ENCODE measurements at places on chromosomes 3 and 15.
A peak's percentile ranks its signal among the peaks of the same experiment; 100 is the strongest.

GRCh38 chr3:150639262-150639661, 36.1 kb downstream of the SELENOT start:
- DNase-seq = no peak

DNA sequence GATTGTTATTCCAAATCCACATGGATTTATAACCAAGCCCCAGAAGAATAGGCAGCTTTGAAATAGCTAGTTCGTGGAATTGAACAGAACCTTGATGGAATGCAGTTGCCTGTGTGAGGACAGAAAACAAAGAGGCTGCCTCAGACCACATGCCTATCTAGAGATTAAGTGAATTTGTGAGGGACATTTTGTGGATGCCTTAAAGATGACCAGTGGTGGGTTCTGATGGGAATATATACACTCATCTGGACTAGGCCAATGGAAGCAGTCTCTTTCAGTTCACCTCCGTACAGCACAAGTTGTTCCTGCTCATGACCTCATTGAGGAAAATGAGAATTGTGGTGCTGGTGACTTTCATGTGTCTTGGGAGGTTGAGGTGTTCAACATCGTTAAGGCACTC, 63.2 kb upstream of the PYDC2 start:
- no peak for DNase-seq

DNA sequence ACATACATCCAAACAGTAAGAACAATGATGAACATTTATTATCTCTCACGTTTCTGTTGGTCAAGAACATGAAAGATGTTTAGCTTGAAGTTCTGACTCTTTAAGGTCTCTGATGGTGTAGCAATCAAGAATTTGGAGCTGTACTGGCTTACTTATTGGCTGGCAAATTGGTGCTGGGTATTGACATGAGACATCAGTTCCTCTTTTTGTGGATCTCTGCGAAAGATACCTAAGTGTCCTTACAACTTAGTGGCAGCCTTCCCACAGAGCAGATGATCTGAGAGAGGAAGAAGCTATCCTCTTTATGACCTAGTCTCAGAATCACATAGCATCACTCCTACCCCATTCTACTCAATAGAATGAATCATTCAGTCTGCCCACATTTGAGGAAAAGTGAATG, 309.8 kb upstream of the DCBLD2 start:
- DNase-seq = no peak

- no peak for DNase-seq
Observed at GRCh38 chr3:193797566-193797965, 204.6 kb downstream of the OPA1 start.

DNA sequence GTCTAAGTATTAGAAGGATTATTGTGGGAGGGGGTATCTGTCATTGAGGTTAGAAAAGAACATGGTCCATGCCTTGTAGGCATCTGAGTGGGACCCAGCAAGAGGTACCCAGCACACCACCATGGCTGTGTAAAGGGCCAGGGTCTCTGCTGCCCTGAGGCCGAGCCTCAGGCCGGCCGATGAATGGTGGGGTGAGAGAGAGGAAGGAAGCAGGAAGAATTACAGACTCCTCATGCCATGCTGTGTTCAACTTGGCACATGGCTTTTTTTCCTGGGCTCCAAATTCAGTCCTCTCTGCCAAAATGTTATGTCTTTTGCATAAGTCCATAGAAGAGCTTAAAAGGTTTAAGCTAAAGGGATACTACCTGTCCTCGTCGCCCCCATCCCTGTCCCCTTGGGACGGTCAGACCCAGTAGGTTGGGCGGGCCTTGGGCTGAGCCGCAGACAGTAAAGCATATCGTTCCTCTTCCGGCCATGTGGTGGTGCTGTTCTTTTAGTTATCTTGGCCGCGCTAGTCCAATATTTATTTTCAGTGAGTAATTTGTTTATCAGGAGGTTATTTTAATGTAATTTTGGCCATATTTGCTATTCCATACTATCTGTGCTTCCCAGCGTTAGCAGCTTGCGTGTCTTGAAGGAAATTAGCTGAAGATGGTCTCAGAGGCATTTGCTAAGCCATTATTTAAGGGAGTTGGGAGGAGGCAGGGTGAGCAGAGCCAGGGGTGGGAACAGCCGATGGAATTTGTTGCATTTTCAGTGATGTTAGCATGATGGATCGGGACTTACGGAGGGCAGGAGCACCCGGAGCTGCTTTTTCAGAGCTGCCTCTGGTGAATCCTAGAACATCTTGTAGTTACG, 152.4 kb downstream of the AGBL1 start:
- peak; percentile 25 for DNase-seq

GRCh38 chr3:58645726-58646125, 20.8 kb downstream of the FAM3D start:
- DNase-seq = no peak

GRCh38 chr3:136070953-136071949, 105.7 kb downstream of the PPP2R3A start:
- DNase-seq = no peak

GRCh38 chr3:119809249-119810017, 27.5 kb downstream of the NR1I2 start:
- DNase-seq = no peak

DNA sequence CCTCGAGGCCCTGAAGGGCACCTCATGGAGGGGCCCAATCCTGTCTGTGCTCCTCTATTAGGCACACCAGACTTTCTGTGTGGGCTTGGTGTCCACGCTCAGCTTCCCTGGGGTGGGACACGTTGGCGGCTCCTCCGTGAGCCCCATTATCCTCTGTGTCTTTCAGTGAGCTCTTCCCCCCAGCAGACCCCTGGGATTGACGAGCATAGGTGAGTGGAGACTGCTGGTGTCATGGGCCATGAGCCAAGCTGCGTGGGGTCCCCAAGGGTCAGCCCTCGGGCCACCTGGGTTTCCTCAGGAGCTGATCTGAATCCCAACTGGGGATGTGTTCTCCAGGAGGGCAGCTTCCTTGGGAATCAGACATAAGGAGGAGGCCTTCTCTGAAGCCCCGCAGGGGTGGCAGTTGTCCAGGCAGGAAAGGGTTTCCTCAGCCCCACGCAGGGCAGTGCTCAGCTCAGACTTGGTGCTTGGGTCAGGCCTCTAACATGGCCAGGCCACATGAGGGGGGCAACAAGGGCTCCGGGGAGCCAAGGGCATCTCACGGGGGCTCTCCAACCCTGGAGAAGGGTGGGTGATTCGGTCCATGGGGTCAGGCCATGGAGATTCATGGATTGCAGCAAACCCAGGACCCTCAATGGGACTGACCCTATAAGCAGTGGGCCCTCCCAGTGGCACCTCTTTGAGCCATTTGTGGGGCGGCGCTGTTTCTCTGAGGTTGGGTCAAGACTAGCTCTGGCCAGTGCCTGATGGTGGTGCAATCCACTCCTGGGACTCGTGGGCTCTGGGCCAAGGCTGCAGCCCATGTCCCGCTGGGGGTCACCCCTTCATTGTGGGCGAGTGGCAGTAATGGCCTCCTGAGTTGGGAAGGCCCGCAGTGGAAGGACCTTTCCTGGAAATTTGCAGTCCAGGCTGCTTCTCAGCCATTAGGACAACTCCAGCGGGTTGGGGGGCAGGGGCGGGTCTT, 222.5 kb downstream of the SNRPN start:
- peak; percentile 4 for DNase-seq

DNA sequence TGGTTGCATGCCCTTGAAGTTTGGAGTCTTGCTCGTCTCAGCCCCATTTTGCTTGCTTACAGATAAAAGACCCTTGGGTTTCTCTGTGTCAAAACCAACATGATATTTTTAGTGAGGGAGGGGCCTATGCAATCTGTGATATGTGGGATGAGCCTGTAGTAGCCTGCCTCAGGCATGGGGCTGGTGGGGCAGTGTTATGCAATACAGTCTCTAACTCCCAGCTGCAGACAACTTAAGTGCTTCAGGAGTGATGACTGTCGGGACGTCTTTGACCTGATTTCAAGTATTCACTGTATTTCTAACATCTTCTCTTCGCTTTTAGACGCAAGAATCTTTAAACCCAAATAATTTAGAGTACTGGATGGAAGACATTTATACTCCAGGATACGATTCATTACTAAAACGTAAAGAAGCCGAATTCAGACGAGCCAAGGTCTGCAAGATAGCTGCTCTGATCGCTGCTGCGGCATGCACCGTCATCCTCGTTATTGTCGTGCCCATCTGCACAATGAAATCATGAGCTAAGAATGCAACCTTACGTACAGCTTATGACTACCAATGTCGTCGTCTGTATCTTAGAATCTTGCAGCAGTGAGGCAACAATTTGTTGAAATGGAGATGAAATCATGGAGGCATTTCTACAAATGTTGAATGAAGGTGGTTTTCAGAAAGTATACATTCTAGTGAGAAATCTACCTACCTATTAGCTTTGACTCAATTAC, 35.9 kb downstream of the MINAR1 start:
- DNase-seq = no peak

GRCh38 chr15:39330061-39330460, 250.8 kb upstream of the THBS1 start:
- DNase-seq = no peak

- peak; percentile 12 for DNase-seq
Observed at GRCh38 chr3:178385280-178385952, 150.8 kb upstream of the KCNMB2 start.

GRCh38 chr3:133838916-133839800, 33.5 kb downstream of the SRPRB start:
- DNase-seq = no peak

DNA sequence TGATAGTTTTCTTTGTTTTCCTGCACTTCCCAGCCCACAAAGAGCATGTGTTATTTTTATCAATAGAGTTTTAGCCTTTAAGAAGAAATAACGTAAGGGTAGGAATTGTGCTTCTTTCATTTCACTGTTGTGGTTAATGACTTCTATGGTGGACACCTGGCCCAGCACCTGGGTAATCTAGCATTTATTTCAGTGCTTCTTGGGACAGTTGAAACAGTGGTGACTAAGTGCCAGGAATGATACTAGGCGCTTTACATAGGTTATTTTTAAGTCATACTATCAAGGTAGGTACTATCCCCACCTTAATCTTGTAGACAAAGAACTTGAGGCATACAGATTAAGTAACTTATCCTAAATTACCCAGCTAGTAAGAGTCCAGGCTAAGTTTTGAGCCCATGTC, 243.8 kb downstream of the SOX2 start:
- no peak for DNase-seq

GRCh38 chr3:172159962-172160538, 120.7 kb downstream of the FNDC3B start:
- no peak for DNase-seq

GRCh38 chr3:66588340-66588847, 87.6 kb upstream of the LRIG1 start:
- DNase-seq = no peak

DNA sequence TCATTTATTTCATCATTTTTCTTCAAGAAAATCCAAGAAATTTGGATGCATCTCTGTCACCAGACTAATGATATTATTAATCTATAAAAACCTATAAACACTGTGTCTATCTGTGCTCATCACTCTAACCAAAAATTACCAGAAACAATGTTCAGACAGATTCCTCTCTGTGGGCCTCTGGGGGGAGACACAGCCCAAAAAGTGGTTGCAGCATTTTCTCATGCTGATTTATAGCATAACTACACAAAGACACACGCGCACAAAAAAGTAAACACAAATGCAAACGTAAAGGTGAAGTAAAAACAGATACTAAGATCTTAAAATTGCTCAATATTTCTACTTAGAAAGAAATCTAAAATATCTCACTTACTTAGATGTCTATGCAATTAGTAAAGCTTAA, 976.0 kb downstream of the GBE1 start:
- no peak for DNase-seq

DNA sequence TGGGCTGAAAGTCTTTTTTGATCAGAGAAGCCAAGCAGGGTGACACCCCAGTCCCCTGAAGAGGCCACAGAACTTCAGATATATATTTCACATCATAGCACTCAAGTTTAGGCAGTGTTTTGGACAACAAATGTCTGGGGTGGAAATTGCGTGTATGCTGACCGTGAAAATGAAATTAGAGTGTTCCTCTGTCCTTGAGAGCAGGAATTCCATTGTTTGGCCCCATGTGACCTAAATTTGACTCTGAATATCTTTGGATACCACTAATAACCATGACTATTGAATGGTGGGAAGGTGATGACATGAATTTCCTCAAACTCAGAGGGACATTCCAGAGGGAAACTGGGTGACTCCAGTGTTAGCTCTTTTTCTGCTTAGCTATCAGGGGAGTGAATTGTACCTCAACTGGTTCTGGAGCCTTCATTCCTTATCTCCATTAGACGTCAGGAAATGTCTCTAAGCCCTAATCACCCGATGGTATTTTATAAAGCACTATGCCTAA, 263.5 kb upstream of the RASGRP1 start:
- DNase-seq = no peak

DNA sequence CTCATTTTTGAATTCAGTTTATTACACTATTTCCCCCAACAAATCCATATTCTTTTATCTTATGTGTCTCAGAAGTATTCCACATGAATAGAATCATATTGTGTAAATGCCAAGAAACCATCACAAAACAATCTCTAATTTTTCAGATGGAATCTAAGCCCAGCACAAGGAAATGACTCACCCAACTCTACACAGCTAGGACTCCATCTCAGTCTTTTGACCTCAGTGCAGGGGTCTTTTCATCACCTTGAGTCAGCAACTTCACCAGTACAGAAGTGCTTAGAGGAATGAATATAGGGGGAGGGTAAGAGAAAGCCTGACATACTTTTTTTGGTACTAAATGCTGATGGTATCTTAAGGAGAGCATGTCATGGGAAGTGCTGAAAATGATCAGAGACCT, 169.3 kb upstream of the LRRN1 start:
- DNase-seq = no peak

DNA sequence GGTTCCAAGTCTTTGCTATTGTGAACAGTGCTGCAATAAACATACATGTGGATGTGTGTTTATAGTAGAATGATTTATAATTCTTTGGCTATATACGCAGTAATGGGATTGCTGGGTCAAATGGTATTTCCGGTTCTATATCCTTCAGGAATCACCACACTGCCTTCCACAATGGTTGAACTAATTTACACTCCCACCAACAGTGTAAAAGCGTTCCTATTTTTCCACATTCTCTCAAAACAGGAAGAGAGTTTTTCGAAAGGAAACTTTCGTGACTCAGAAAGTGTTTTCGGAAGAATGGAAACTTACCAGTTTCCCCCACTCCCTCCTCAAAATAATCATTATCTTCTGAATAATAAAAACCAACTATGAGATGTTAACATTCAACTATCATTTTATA, 205.8 kb downstream of the ALCAM start:
- DNase-seq = no peak
